ENCODE measurements at places on chromosomes 12 and 14.

- peaks cover 45% of the 10 kb centered on the region for H3K4me1 ChIP-seq
- peak overlapping the region; percentile 71 for H3K4me3 ChIP-seq
- no peaks in the 10 kb centered on the region for H3K27me3 ChIP-seq
- H3K27ac ChIP-seq = peak overlapping the region; percentile 93
- no peak for DNase-seq
- H3K36me3 ChIP-seq = peaks cover 39% of the 10 kb centered on the region
Measured at GRCh38 chr14:91417983-91418386, 365 bp upstream of the CCDC88C start.

- peak overlapping the region; percentile 85 for H3K4me3 ChIP-seq
- DNase-seq = peak; percentile 72
- peaks cover 52% of the 10 kb centered on the region for H3K4me1 ChIP-seq
Measured at GRCh38 chr12:121812320-121812871, 8.6 kb downstream of the SETD1B start.

DNA sequence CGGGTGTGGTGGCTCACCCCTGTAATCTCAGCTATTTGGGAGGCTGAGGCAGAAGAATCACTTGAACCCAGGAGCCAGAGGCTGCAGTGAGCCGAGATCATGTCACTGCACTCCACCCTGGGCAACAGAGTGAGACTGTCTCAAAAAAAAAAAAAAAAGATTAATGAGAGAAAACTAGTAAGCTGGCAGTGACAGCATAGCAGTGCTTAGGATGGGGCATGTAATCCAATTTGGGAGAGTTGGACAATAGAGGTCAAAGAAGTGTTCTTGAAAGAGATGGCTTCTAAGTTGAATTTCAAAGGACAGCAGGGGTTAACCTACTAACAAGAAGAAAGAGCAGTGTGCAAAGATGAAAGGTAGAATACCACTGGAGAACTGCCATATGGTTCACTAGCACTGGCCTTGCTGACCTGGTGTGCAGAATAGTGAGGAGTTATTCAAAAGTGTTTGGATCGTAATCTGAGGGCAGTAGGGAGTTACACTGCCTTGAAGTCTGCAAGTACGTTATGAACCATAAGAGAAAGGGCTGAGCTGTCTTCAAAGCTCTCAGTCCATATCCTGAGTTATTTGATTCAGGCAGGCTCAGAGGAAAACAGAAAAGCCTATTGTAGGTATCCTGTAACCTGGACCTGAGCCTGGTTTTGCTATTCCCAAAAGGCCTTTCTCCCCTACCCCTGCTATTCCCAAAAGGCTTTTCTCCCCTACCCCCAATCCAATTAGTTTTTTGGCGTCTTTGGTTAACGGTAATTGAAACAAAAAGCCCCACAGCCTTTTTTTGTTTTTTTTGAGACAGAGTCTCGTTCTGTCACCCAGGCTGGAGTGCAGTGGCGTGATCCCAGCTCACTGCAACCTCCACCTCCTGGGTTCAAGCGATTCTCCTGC, 3.4 kb downstream of the XPOT start:
- H3K4me3 ChIP-seq = peak overlapping the region; percentile 18
- H3K27me3 ChIP-seq = no peaks in the 10 kb centered on the region
- H3K36me3 ChIP-seq = peaks cover 71% of the 10 kb centered on the region
- DNase-seq = no peak
- H3K4me1 ChIP-seq = peaks cover 48% of the 10 kb centered on the region
- peak overlapping the region; percentile 20 for H3K27ac ChIP-seq

GRCh38 chr14:86022031-86022629, 492.2 kb downstream of the FLRT2 start:
- peaks cover 1% of the 10 kb centered on the region for H3K4me1 ChIP-seq
- no peaks in the 10 kb centered on the region for H3K27me3 ChIP-seq
- no peak overlapping the region for H3K27ac ChIP-seq
- DNase-seq = no peak

DNA sequence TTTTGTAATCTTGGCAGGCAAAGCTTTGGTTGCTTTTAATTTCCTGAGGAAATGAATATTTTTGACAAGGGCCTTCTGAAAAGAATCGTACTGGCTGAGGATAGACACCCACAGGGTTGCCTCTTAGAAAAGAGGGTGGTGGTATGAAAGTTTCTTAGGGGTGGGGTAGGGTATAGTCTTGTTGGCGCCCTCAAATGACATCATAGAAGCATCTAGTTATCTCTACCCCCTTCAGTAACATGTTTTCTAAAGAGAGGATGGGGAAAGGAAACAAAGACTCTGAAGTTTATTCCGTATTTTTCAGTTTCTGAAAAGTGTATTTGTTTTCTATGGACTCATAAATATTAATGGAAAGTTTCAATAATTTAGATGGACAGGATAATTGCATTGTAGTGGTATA, 13.7 kb downstream of the PRKCH start:
- no peaks in the 10 kb centered on the region for H3K27me3 ChIP-seq
- no peak for DNase-seq
- peaks cover 23% of the 10 kb centered on the region for H3K36me3 ChIP-seq
- peak overlapping the region; percentile 67 for H3K4me3 ChIP-seq
- H3K4me1 ChIP-seq = peaks cover 89% of the 10 kb centered on the region

GRCh38 chr12:118150625-118151024, 14.7 kb downstream of the PEBP1 start:
- no peak overlapping the region for H3K4me3 ChIP-seq
- peak overlapping the region; percentile 59 for H3K27ac ChIP-seq
- no peaks in the 10 kb centered on the region for H3K4me1 ChIP-seq
- H3K27me3 ChIP-seq = no peaks in the 10 kb centered on the region
- peaks cover 70% of the 10 kb centered on the region for H3K36me3 ChIP-seq

GRCh38 chr14:77120771-77121743, 20.5 kb downstream of the ZDHHC22 start:
- peak; percentile 42 for DNase-seq
- H3K27me3 ChIP-seq = peaks cover 8% of the 10 kb centered on the region
- H3K4me1 ChIP-seq = peaks cover 48% of the 10 kb centered on the region
- H3K4me3 ChIP-seq = peak overlapping the region; percentile 8

DNA sequence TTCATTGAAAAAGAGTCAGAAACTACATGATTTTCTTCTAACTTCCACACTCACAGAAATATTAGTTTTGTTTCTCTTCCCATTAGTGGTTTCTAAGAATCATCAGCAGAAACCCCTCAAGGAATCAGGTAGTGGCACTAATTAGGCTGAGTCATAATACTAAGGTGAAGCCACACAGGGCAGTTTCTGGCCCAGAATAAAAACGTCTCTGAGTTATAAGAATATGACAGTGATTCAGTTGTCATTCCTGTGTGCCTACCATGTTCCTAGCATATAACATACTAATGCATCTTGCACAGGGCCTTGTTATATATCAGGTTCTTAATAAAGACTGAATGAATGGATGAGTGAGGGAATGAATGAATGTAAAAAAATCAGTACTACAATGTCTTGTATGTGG, 206.0 kb upstream of the PLEKHG7 start:
- H3K4me3 ChIP-seq = no peak overlapping the region
- no peak for DNase-seq
- H3K27ac ChIP-seq = no peak overlapping the region
- no peaks in the 10 kb centered on the region for H3K27me3 ChIP-seq

DNA sequence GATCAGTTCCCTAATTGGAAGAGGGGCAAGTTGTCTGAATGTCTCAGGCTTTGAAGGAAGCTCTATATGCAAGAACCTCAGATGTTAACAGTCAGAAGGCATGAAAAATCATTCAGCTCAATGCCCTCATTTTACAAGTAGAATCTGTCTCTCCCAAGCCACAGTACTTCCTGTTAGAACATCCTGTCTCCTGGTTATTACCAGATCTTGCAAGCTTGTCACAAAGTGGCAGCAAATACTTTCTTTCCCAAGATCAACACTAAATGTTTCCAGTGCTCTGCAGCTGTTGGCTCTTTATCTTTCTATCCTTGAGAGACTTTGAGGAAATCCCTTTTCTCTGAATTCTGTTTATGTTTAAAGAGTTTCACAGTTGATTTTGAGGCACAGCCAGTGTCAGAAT, 235.5 kb downstream of the AKAP6 start:
- H3K36me3 ChIP-seq = no peaks in the 10 kb centered on the region
- H3K4me3 ChIP-seq = no peak overlapping the region
- no peaks in the 10 kb centered on the region for H3K27me3 ChIP-seq
- no peak for DNase-seq

DNA sequence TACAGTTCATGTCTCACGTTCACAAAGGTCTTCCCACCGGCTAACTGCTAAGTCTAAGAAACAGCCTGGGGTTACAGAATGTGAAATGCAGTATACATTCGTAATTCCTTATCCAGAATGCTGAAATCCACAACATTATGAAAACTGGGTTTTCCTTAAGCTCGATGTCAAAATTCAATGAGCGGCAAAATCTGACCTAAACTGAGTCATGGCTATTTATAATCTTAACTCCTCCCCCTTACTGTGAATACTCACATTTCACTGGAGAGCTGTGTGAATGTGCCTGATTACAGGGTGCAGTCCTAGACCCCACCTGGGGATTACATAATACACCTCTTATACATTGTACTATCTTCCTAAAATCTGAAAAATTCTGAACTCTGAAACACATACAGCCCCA, 35.3 kb downstream of the STX2 start:
- DNase-seq = no peak
- H3K27ac ChIP-seq = no peak overlapping the region

DNA sequence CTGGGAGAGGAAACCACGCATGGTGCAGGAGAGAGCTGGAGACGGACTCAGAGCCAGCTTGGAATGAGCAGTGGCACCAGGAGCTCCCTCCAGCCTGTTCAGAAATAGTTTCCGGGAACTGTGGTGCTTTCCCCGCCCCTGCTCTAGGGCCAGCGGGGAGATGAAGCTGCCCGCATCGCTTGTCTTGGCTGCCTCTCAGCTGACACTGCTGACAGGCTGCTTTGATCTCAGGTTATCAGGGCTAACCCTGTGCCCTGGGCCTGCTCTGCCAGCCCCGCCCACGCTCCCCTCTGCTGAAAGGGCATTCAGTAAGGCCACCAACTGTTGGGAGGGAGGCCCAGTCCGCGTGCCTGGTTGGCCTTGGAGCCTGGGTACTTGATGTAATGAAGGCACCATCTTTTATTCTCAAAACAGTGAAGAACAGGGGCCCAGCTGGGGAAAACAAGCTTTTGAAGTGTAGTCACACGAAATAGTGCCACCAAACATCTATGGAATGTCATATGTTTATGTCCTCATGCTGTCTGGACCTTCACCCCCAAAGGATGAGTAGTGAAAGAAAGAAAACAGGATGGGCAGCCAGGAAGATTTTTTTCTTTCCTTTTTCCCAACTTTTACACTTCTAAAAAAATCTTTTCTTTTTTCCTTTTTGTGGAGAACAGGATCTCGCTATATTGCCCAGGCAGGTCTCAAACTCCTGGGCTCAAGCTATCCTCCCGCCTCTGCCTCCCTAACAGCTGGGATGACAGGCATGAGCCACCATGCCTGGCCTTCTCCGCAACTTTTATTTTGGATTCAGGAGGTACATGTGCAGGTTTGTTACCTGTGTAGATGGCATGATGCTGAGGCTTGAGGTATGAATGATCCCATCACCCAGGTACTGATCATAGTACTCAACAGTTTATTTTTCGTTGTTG, 115.9 kb upstream of the TBX3 start:
- DNase-seq = no peak
- no peaks in the 10 kb centered on the region for H3K4me1 ChIP-seq
- H3K27me3 ChIP-seq = no peaks in the 10 kb centered on the region
- H3K4me3 ChIP-seq = no peak overlapping the region

GRCh38 chr12:3456809-3457208, 34.2 kb upstream of the PRMT8 start:
- peaks cover 67% of the 10 kb centered on the region for H3K27me3 ChIP-seq
- H3K36me3 ChIP-seq = no peaks in the 10 kb centered on the region
- peaks cover 7% of the 10 kb centered on the region for H3K4me1 ChIP-seq
- no peak overlapping the region for H3K27ac ChIP-seq
- no peak for DNase-seq

GRCh38 chr14:101223127-101223526, 319.6 kb upstream of the RTL1 start:
- no peaks in the 10 kb centered on the region for H3K4me1 ChIP-seq
- peaks cover 24% of the 10 kb centered on the region for H3K27me3 ChIP-seq

DNA sequence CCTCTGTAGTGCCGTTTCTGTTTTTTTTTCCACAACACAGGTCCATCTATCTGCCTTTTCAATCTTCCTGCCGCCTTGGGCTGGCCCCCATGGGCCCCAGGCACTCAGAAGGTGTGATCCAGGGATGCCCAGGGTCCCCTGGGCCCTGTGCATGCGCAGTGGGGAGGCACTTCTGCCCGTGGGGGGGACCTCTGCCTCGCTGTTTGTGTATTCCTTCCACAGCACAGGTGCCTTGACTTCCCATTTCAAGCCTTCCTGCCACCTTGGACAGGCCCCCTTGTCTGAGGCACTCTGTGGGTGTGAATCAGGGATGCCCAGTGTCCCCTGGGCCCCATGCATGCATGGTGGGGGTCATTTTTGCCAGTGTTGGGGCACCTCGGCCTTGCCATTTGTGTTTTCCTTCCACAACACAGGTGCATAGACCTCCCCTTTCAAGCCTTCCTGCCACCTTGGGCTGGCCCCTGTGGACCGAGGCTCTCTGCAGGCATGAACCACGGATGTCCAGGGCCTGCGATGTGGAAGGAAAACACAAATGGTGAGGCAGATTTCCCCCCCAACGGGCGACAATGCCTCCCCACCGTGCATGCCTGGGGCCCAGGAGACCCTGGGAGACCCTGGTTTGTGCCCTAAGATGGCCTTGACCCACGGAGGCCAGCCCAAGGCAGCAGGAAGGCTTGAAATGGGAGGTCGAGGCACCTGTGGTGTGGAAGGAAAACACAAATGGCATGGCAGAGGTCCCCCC, 366.5 kb downstream of the ALG10 start:
- no peaks in the 10 kb centered on the region for H3K4me1 ChIP-seq
- no peaks in the 10 kb centered on the region for H3K27me3 ChIP-seq
- no peak overlapping the region for H3K27ac ChIP-seq
- no peak for DNase-seq
- no peak overlapping the region for H3K4me3 ChIP-seq

DNA sequence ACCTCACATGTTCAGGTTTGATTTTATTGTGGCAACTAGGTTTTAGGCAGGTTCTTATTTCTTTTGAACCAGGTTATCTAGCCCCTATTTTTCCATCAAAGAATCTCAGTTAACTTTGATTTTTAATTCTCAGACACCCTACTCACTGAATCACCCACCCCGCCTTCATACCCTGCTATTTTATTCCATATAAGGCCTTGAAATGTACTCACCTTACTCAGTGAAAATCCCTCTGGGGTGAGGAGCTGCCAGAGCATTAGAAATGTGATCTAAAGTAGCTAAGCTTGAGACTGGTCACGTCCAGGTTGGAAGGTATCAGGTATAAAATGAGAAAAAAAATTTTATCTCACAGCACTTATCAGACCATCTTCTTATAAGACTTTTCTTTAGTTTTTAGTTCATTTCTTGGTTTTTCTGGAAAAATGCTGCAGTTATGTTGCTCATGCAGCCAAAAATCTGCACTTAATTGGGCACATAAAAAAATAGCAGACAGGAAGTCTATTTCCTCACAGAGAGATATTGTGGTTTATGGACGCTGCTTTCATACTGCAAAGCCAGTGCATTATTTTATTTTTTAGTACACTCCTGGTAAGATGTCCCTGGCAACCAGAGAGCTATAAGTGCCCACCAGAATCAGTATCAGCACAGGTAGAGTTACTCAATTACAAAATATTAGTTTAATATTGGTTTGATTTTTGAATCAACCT, 101.5 kb upstream of the CCDC91 start:
- H3K27me3 ChIP-seq = peaks cover 45% of the 10 kb centered on the region
- H3K36me3 ChIP-seq = no peaks in the 10 kb centered on the region
- H3K27ac ChIP-seq = no peak overlapping the region
- H3K4me3 ChIP-seq = no peak overlapping the region
- peaks cover 16% of the 10 kb centered on the region for H3K4me1 ChIP-seq
- no peak for DNase-seq
